ENCODE measurements at places on chromosomes 1 and 21. TPM values are rescaled to one million over a fixed set of nuclear protein-coding genes. Genes with fewer than 3 reads are reported as not detected.

RAP1GAP gene
- 2.3 TPM for total RNA-seq

MYOG gene
- total RNA-seq: not detected

BRINP2 gene
- 0.39 TPM for total RNA-seq

MPC2 gene
- total RNA-seq: 52.2 TPM

GPR52 gene
- total RNA-seq: not detected

RBP7 gene
- not detected for total RNA-seq

S100A5 gene
- total RNA-seq: not detected

MT1HL1 gene
- not detected for total RNA-seq

DNA sequence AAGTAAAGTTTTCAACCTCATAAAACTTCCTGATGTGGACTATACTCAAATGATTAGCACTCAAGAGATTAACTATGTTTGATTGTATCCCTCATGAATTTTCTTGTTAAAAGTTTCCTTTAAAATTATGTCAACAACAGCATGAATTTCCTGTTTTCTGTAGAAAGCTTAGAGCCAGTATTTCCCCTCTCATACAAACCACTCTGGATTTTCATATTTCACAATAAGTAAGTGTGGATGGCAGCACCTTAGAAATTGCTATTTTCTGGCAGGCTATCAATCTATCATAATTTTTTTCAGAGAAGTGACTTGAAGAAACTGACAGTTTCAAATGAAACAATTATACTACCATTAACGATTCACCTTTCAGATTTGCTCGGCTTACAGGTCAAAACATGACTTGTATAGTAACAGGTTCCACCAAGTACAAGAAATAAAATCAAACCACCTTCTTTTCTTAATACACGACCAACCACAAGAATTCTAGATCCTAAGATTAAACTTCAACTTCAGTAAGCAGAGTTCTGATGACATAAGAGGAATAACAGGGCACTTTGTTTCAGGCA, 20.8 kb downstream of the ELK4 start:
- DNase-seq: no peak

- DNase-seq: no peak
Observed at GRCh38 chr1:33970148-33970825, 106.4 kb downstream of the HMGB4 start.

DNA sequence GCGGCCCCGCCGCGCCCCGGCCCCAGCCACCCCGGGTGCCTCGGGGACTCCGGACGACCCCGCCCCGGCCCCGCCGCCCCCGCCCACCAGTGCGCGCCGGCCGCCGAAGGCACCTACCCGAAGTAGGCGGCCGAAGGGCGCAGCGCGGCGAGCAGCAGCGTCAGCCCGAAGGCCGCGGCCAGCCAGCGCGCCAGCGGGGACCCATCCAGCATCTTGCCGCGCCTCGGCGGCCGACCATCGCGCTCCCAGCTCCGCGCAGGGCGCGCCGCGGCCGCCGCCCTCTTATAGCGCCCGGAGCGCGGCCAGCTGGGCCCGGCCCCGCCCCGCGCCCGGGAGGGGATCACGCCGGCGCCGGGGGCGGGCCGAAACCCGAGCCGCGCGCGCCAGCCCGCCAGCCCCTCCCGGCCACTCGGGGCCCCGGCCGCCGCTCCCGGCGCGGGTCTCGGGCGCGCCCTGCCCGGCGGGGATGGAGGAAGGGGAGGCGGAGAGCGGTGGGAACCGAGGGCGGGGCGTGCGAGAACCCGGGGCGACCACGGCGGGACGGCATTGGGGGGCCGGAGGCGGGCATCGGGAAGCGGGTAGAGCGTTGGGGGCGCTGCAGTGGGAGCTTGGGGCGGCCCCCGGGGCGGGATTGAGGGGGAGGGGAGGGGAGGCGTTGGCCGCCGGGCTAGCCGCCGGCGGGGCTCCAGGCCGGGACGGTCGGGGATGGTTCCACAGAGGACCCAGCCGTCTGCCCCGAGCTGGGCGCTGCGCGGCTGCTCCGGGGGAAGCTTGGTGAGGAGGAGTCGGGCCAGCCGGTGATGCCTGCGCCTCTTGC, at the start of gene WNT9A:
Gene WNT9A, minus strand, starts transcription at position 257 of the 817 bp plus-strand sequence. Its CDS starts 45 bp downstream, at position 212.
- no peak for DNase-seq

DNA sequence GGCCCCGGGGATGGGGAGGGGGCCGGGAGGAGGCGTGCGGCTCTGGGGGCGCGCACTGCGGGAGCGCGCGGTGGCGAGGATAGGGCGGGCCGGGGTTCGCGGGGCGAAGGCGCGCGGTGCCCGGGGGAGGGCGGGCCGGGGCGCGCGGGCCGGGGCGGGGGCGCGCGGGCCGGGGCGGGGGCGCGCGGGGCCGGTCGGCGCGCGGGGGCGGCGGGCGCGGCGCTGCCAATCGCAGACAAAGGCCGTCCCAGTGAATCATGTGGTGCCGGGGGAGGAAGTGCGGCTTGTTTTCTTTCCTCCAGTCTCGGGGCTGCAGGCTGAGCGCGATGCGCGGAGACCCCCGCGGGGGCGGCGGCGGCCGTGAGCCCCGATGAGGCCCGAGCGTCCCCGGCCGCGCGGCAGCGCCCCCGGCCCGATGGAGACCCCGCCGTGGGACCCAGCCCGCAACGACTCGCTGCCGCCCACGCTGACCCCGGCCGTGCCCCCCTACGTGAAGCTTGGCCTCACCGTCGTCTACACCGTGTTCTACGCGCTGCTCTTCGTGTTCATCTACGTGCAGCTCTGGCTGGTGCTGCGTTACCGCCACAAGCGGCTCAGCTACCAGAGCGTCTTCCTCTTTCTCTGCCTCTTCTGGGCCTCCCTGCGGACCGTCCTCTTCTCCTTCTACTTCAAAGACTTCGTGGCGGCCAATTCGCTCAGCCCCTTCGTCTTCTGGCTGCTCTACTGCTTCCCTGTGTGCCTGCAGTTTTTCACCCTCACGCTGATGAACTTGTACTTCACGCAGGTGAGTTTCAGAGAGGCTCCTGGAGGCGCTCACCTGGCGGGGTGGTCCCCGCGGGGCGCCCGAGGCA, at the start of gene GPR137B:
Gene GPR137B, plus strand, starts transcription at position 287 of the 851 bp plus-strand sequence. Its CDS starts 84 bp downstream, at position 371.
- no peak for DNase-seq

- no peak for DNase-seq
Observed at GRCh38 chr1:228142701-228143136, 2.6 kb downstream of the GUK1 start.

GRCh38 chr1:4654764-4655673, 610 bp downstream of the AJAP1 start:
- DNase-seq: no peak

DNA sequence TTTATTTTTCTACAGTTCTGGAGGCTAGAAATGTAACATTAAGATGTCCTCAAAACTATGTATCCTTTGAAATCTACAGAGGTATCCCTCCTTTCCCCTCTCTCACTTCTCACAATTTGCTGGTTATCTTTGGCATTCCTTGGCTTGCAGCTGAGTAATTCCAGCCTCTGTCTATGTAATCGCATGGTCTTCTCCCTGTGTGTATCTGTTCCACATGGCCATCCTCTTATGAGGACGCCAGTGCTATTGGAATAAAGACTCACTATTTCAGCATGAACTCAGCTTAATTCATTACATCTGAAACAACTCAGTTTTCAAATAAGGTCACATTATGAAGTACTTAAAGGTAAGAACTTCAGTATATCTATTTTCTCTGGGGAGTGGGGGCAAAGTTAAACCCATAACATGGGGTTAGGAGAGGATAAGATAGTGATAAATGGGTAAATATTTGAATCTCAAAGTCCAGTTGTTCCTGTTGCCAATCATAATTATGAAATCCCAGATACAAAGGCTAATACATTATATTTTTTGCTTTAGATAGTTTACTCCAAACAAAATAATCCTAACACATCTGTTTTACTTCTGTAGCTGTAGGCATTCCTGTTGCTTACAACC, 1290.8 kb downstream of the NCAM2 start:
- no peak for DNase-seq

DNA sequence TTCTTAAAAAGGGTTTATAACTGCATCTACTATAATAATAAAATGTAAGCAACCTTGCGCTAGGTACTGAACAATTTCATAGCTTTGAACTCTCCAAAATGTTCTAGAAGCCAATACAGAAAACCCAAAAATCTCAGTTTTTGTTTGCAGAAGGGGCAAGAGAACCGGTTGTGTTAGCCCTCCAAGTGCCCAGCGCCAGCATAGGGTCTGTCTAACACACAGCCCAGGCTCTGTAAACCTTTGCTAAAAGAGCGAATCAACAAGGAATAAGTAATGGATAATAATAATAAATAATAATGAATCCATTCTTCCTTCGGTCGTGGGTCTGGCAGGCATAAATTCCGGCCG, 333 bp upstream of the CHAF1B start:
- no peak for DNase-seq

GRCh38 chr1:77134359-77134758, 84.9 kb downstream of the PIGK start:
- no peak for DNase-seq

- DNase-seq: peak; percentile 85
Observed at GRCh38 chr1:55235722-55236121, 20.6 kb upstream of the USP24 start.

GRCh38 chr1:6962478-6962995, 177.3 kb downstream of the CAMTA1 start:
- DNase-seq: no peak

- peak; percentile 60 for DNase-seq
Observed at GRCh38 chr1:21937372-21938121, 437 bp upstream of the HSPG2 start.

Data from H4 (cell line).